ENCODE measurements at places on chromosomes 7 and 10.
A peak's percentile ranks its signal among the peaks of the same experiment; 100 is the strongest.

- no peak for DNase-seq
Observed at GRCh38 chr10:116683166-116683565, 59.2 kb downstream of the HSPA12A start.

- no peak for DNase-seq
Observed at GRCh38 chr10:32943854-32944661, 14.0 kb downstream of the ITGB1 start.

DNA sequence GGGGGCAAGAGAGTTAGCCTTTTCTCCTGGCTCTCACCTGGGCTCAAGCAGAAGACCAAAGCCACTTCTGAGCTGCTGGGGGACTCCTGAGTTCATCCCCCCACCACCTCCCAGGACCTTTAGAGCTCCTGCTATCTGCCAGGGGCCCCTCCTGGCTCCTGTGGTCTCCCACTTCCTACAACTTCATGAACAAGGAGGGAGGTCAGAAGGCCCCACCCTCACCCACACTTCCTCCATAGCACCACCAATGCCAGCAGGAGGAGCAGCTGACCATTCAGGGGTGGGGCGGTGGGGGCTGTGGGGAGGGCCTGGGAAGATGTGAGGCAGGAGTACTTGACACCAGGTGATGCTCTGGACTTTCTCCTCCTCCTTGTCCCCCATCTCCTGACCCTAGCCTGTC lies 32.6 kb upstream of the ADCYAP1R1 start:
- DNase-seq = no peak

DNA sequence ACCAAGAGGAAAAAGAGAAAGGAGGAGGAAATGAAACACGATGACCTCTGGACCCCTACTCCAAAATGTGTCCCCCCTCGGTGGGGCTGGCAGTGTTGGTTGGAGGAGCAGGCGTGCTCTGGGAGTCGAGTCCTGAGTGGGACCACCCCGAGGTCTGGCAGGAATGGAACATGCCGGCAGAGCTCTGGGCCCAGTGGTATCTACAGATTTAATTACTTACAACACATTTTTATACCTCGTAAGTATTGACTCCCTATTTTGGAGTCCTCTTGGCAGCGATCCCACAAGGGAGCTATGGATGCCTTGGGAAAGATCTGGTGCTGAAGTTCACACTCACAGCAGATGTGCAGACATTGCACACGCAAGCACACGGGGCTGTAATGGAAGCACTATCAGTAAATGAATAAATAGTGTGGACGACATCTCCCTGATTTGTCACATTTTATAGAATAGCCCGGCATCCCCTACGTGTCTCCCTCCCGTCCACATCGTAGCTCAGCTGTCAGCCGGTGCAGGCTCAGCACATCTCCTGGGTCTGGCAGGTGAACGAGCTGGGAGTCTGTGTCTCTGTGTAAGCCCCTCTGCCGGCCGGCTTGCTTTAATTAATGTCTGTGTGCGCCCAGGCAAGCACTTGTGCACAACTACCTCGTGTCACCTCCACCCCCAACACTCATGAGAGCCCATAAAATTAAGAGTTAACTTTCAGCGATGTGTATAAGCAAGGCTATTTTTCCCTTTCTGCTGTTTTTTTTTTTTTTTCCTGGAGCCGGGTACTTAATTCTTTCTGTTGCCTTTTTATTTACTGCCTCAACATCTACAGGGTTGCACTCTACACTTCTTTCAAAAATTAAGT lies 603.2 kb downstream of the LRMDA start:
- no peak for DNase-seq

- DNase-seq = no peak
Observed at GRCh38 chr7:94374721-94375566, 19.8 kb upstream of the COL1A2 start.

DNA sequence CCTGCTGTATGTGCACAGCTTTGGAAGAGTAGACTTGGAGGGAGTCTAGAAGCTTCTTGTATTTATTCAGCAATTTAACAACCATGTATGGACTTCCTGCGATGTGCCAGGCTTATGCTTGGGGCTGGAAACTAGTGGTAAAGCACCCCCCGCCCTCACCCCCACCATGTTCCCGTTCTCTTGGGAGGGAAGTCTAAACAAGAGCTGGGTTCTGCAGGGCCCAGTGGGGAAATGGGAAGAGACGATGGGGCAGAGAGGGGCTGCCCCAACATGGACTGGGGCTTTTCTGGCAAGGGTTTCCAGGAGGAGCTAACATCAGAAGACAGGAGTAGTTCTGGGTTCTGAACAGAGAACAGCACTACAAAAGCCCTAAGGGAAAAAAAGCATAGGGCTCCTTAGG lies 8.0 kb downstream of the RASSF4 start:
- no peak for DNase-seq

- peak; percentile 65 for DNase-seq
Observed at GRCh38 chr10:76984559-76985443, 652.8 kb downstream of the KCNMA1 start.

GRCh38 chr7:7323352-7323751 lies 141.0 kb downstream of the C1GALT1 start:
- no peak for DNase-seq

DNA sequence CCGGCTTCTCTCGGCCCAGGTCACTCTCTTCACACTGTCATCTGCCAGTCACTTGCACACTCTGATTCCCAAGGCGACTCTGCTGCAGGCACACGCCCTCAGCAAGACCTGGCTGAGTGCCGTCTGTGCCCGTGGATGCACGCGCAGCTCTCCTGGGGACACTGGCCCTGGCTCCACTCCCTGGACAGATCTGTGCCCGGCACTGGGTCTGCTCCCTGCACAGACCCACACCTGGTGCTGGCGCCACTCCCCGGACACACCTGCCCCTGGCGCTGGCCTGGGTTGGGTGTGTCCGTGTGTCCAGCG lies 133.2 kb downstream of the DNAJB6 start:
- DNase-seq = no peak

- no peak for DNase-seq
Observed at GRCh38 chr7:22604246-22604645, 104.3 kb upstream of the STEAP1B start.

DNA sequence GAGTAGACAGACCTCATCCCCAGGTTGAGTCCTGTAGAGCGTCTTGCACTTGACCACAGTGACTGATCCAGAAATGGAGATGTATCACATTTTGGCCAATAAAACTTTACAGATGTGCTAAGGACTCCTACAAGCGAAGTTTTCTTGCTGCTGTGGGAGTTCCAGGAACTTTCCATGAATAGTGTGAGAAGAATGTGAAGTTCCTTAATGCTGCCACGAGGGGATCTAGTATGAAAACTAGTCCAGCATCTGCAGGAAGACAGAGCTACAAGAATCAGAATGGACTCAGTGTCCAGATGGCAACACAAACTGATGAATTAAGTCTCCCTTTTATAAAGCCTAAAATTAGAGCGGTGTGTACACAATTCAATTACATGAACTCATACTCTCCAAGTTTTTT lies 14.8 kb upstream of the LSM8 start:
- no peak for DNase-seq

- no peak for DNase-seq
Observed at GRCh38 chr10:103856797-103857170, 1.4 kb upstream of the SH3PXD2A start.

DNA sequence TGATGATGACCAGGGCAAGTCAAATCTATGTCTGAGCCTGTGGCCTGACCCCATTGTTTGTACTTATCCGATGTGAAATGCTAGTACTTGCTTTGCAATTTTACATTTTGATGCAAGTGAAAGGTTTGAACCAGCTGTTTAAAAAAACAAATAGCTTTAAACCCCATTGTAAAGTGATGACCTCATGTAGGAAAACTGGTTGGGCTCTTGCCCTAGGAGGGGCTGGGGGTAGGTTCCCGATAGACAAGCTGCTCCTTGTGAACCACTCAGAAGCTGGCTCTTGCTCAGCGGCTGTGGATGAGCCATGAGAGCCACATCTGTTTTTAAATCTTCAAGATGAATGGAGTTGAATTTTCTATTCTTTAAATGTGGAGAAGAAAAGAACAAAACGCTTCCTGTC lies 185.3 kb downstream of the WDR11 start:
- DNase-seq = no peak
